Mucosa of gallbladder (tissue), 1 donor: ENCODE measurements at places on chromosomes 5 and 9.
A peak's percentile ranks its signal among the peaks of the same experiment; 100 is the strongest.

DNA sequence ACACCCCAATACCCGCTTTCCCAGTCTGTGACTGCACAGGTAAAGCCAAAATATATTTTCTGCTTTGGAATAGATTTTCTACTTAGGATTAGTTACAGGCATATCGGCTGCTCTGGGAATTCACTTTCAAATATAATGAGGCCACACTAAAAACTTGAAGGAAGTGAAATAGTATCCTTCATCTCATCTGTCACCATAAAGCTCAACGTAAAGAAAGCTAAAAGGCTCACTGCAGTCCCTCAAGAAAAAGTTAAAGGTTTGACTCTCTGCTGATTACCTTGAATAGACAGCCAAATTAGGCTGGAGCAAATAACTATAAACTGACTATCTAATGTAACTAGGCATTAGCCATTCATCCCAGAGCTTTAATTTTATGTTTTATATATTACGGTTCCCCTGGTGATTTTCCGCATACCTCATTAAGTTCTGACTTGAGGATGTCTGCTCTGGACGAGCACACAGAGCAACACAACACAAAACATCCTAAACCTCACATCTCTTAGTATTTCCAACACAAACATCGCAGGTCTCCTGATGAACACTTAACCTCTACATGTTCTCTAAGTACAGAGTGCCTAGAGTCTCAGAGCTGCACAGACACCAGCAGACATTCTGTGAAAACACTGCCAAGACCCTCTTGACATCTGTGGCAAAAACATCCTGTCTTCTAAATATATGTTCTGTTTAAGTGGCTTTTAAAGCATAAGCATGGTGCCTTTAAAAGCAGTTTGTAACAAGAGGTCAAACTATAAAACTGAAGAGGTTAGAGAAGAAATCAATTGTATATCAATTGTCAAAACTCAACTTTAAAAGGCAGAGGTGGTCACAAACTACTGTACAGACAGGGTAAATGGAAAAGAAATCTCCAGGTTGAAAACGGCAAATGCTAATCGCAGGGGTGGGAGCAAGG is 35.4 kb downstream of the ELAVL2 start:
- DNase-seq: no peak

DNA sequence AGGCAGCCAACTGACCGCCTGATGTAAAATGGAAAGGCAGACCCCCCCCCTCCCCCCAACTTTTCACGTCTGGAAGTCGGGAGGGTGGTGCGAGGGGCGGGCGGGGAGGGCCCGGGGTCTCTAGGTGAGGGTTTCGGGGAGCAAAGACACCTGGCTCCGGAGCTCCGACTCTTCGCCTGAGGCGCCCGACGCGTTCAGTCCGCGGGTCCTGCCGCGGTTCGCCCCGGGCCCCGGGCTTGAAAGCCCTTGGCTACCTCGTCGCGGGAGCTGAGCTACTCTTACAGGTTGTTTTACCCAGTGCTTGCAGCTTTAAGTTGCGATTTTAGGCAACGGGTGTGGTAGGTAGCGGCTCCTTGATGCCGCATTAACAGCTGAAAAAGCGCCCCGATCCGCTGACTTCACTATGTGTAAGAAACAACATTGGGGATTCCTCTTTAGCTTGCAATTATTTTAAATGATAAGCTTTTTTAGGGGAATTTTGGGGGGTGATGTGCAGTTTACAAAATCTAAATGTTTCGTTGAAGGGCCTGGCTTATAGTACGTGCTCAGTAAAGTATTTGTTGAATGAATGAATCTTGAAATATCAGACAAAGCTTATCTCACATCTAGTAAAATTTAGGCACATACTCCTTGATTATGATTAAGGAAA is 722 bp downstream of the CDC42SE2 start:
- DNase-seq: no peak

DNA sequence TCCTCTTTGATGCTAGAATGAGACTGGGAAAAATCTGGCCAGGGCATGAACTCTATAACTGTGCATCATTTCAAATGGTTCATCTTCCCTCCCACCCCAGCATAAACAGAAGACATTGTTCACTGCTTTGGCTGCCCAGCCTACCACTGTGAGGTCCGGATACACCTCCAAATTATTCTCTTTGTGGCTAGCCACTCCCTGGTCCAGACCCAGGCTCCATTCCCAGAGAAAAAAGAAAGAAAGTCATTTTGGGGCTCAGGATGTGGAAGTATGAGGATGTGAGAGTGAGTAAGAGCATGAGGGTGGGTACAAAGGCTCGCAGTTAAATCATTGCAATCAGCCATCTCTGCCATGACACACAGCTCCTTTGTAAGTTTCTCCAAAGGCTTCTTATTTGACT is 559.2 kb downstream of the PSAT1 start:
- DNase-seq: no peak

- no peak for DNase-seq
Observed at GRCh38 chr5:174688441-174689354, 35.7 kb upstream of the MSX2 start.

DNA sequence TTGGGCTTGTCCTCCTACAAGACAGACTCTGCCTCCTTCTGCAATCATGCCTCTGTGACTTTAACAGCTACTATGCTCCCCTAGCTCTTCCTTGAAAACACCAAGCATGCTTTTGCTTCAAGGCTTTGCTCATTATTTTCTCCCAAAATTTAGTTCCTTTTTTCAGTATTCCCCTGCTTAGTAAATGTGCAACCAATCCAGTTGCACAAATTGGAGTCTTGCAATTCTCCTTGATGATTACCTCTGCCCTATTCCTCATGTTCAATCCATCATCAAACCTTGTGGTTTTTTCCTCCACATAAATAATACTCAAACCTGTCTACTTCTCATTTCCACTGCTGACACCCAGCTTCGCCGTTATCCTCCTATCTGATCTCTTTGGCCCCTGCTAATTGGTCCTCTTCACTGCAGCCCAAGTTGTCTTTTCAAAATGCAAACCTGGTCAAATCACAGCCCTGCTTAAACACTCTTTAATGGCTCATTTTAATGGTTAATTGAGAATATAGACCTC is 296.3 kb downstream of the CWC27 start:
- DNase-seq: no peak

DNA sequence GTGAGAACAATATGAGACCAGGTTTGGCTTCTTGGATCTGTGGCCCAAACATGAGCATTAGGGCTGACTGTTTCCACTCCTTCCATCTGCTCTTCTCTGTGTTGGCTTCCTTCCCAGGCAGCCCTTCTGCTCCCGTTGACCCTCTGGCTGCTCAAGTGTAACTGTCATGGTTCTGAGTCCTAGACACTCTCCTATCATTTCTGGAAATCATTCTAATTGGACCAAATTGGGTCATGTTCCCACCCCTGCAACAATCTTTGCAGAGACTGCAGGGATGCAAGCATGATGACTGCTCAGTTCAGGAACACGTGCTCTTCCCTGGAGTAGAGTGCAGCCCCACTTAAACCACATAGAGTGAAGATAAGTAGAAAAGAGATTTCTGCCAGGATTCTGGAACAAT is 741.4 kb downstream of the TAF11L14 start:
- no peak for DNase-seq

- DNase-seq: peak; percentile 52
Observed at GRCh38 chr9:120877276-120878034, 467 bp upstream of the PHF19 start.

- DNase-seq: no peak
Observed at GRCh38 chr5:434443-435146, 8.4 kb upstream of the EXOC3 start.

DNA sequence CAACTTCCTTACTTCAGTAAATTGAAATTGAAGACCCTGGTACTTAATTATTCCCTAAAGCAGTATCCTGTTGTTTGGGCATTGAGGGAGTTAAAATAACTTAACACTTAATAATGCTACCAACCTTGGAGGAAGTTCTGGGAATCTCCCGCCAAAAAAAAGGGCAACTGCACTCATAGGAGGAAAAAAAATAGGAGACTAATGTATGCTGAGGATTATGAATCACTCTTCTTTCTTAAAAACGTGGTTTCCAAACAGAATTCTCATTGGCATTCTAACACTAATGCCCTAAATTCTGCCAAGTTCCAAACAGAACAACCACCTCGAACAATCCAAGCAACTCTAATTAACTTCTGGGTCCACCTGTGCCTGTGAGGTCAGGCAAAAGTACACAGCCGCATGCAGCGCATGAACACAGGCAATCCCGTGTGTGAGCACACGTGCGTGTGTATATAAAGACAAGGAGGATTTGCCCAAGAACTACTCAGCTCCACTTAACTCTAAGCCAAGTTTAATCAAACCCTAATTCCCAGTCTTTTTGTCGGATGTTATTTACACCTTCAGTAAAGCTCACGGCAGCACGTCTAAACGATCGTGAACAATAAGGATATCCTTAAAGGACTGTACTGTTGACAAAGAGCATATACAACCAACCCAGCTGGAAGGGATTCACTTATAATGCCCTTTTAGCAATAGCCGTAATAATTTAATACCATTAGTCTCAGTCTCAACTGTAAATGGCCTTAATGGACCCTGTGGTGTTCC is 78.4 kb downstream of the EBF1 start:
- DNase-seq: no peak

DNA sequence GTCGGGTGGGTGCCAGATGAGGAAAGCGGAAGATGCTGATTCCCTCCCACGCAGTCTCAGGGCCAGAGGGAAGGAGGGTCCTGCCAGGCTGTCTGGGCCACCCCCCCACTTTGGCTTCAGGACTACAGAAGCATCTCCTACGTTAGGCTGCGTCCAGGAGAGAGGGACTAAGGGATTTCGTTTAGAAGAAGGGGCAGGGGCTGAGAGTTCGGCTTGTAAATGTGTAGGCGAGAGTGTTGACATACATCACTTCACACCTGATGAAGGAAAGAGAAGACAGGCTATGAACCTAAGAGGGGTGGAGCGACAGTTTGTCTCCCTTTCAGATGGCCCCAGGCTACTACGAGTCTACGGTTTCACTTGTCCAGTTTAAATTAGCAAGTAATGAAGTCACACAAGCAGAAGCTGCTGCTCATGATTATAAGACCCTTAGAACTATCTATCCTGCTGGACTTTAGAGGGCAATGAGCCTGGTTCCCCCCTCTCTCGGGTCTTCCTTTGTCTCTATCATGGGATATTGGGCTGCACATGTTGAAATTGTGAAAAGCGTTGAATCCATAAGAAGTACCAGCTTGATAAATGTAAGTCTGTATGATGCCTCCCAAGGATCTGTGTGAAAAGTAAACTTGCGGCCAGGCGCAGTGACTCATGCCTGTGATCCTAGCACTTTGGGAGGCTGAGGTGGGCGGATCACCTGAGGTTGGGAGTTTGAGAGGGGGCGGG is 193.0 kb downstream of the AOPEP start:
- no peak for DNase-seq

DNA sequence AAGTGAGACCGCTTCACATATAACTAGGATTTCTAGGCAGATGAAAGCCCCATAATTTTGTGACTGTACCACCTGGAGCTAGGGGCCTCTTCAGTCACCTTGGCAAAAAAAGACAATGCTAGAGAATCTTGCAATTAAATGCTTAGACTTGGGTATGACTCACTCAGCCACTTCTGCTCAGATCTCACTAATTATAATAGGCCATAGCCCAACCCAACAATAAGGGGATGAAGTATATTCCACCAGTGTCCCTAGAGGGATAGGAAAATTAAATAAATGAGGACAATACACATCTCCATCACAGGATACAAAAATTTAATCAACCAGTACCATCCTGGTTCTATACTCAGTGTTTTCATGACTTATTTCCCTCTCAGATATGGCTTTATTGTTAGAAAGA is 1079.9 kb upstream of the C9orf72 start:
- no peak for DNase-seq
